ENCODE measurements at places on chromosomes 1 and 21.

DNA sequence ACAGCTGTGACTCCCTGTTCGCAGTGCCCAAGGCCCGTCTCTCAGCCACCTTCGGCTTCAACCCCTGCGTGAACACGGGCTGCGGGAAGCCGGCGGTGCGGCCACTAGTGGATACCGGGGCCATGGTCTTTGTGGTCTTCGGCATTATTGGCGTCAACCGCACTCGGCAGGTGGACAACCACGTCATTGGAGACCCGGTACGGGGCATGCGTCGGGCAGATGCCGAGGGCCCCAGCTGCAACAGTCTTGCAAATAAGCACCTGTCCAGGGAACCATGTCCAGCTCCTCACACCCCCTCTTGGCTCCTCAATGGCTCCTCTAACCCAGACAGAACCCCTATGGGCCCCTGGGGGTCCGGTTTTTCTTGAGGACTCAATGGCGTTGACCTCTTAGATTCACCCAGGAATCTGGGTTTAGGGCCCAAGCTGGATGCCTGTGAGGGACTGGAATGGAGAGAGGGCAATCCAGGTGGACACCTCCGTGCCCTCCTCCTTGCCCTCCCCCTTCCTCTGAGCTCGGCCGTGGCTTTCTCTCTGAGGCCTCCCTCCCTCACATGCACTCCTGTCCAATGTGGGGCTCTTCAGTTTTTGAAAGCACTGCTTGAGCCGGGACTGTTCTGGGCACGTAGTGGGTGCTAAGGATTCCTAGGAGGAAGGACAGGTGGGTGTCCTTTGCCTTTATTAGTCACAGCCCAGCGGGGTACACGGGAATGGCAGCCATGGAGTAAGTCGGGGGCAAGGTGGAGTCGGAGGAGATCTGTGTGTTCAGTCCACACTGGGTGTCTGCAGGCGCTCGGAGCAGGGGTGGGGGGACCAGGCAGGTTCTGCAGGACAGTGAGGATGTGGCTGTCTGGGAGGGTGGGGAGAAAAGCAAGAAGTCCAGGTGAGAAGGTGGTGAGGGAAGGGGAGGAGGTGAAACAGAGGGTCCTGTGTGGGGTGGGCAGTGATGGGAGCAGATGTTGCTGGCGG, 51.1 kb downstream of the DISP3 start:
- no peak for DNase-seq

- no peak for DNase-seq
Observed at GRCh38 chr1:167650269-167651160, 20.5 kb downstream of the RCSD1 start.

DNA sequence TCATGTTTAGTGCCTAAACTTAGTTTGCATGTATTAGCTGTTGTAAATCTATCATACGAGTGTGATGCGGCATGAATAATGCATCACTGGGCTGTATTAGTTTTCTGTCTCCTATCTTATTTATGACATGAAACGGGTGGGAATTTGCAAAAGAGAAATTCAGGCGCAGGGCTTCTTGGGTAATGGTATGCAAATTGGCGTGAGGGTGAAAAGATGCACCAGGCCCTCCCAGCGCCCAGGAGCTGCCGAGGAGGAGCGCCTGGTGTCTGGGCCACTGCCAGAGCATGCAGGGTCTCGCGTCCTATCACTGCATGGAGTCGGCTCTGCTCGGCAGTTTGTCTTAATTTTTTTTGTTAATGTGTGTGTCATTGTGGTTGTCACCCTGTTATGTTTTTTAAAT, 82.9 kb upstream of the ACTL8 start:
- DNase-seq, result no peak

GRCh38 chr1:87140831-87141540, 187.7 kb upstream of the LMO4 start:
- DNase-seq, result no peak

DNA sequence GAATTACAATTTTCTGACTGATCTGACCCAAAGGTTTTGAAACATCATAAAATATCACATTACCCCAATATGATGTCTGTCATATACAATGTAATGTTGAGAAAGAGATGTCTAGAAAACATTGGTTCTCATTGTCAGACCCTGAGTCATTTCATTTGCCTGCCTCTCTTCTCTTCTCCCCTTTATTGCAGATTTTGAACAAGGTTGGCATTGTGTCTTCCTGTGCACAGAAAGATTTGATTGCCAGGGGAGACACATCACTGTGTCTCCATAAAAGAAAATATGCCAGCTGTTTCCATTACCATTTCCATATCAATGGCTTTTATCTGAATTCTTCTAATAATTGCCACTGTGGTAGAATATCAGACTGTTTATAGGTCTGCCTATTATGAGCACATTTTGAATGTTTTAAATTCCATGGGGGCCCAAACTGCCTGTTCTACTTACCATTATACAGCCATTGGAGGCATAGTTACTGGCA, 65.6 kb downstream of the IFI44 start:
- DNase-seq, result no peak
